ENCODE measurements at places on chromosomes 4 and X. TPM values are rescaled to one million over a fixed set of nuclear protein-coding genes. Genes with fewer than 3 reads are reported as not detected.

Gene MTCP1
- 2.2 TPM for total RNA-seq

Gene QRFPR
- total RNA-seq, result not detected

Gene DOCK11
- 50.1 TPM for total RNA-seq

Gene BEND2
- not detected for total RNA-seq

Gene FAM184B
- total RNA-seq, result not detected

Gene JAKMIP1
- not detected for total RNA-seq

Gene SMIM10L2A
- under 0.01 TPM for total RNA-seq

Gene HAUS7
- 16.8 TPM for total RNA-seq

Gene SPRY1
- total RNA-seq, result 14.8 TPM

Gene PPP2R2C
- not detected for total RNA-seq

Gene HELQ
- 11.6 TPM for total RNA-seq

Gene TMEM156
- total RNA-seq, result under 0.01 TPM

Gene SH2D1A
- not detected for total RNA-seq

Gene ZNF141
- total RNA-seq, result 9.5 TPM

Gene ZNF732
- 0.64 TPM for total RNA-seq

Gene EVC
- total RNA-seq, result 54.4 TPM

Gene MAGEA1
- total RNA-seq, result not detected

Gene FAM114A1
- 471 TPM for total RNA-seq

Gene STK32B
- 1.3 TPM for total RNA-seq

Gene ABCD1
- total RNA-seq, result 15.5 TPM

Gene XG
- total RNA-seq, result 4.7 TPM

Gene TRPC5OS
- not detected for total RNA-seq

Gene PPP1R2C
- total RNA-seq, result not detected

Gene ESX1
- not detected for total RNA-seq

Gene STAP1
- total RNA-seq, result not detected

Gene SNCA
- total RNA-seq, result 3.5 TPM

Gene SPIN4
- total RNA-seq, result 3.9 TPM

Gene AKAP14
- not detected for total RNA-seq

Gene ATP8A1
- 0.97 TPM for total RNA-seq

Gene UNC5C
- under 0.01 TPM for total RNA-seq

Gene CT47B1
- total RNA-seq, result not detected

Gene ARHGEF6
- total RNA-seq, result 12.5 TPM
